Right renal pelvis (tissue), 4 donors: ENCODE measurements at places on chromosomes 13 and 19.

DNA sequence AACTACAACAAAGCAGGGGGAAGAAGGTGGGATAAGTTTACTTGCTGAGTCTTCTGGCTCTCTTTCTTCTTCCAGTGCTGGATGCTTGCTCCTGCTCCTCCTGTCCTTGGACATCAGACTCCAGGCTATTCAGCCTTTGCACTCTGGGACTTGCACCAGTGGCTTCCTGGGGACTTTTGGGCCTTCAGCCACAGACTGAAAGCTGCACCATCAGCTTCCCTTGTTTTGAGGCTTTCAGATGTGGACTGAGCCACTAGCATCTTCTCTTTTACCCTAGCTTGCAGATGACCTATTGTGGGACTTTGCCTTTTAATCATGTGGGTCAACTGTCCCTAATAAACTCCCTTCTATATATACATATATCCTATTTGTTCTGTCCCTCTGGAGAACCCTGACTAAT is 173.0 kb upstream of the UFM1 start:
- no peak for DNase-seq

DNA sequence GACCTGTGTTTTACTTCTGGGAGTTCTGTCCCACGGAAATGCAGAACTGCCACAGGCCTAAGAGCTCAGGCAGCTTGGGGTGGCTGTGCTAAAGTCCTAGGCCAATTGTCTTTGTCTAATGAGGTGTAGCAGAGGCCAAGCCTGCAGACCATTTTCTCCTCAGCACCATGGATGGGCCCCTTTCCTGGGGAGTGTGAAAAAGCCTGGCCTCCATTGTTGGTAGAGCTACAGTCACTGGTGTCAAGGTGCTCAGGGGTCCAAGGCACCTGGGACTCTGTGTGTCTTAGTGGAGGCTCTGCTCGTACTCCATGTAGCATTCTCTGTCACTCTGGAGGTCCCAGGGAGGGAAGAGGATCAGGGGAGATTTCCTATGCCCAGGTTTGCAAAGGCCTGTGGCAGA is 329.6 kb downstream of the SLITRK5 start:
- no peak for DNase-seq

- DNase-seq: no peak
These were observed 482.0 kb downstream of the DIAPH3 start for GRCh38 chr13:59681636-59682311.

DNA sequence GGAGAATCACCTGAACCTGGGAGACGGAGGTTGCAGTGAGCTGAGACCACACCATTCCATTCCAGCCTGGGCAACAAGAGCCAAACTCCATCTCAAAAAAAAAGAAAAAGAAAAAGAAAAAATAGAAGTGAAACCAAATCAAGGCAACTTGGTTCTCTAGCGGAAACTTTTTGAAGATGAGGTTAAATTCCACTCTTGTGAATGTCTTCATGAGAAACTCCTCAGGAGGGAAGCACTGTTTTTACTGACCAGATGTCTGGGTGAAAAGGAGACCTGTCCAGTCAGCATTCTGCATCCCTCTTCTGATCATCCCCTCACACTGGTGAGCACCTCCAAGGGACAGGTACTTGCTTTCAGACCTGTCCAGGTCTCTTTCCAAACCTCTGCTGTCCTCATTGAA is 15.8 kb downstream of the BRD4 start:
- no peak for DNase-seq

DNA sequence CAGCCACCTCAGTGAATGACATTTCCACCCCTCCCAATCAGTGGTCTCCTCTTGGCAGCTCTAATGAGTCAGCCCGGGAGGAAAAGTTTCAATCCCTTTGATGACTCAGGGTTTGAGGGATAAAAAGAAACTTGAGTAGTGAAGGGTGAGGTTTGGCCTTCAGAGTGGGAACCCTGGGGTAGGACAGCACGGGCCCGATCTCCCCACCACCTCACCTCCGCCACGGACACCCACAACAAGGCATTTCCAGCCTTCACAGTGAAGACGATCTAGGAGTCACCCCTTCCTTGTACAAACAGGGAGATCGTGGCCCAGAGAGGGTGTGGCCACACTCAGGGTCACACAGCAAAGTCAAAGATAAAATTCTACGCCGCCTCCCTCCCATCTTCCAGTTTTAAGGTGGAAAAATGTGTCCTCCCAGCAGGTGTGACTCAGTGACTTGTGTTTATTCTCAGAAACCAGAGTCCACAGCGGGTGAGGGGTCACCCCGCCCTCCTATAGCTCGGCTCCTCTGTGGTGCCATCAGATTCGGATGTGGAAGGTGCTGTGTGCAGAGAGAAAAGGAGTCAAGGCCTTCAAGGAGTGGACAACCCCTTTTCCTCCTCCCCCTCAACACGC is 12.3 kb downstream of the CIB3 start:
- no peak for DNase-seq

GRCh38 chr13:30437177-30437576 is 14.9 kb downstream of the UBE2L5 start:
- no peak for DNase-seq

- DNase-seq: no peak
These were observed 8.7 kb downstream of the SYNGR4 start for GRCh38 chr19:48372904-48373303.

DNA sequence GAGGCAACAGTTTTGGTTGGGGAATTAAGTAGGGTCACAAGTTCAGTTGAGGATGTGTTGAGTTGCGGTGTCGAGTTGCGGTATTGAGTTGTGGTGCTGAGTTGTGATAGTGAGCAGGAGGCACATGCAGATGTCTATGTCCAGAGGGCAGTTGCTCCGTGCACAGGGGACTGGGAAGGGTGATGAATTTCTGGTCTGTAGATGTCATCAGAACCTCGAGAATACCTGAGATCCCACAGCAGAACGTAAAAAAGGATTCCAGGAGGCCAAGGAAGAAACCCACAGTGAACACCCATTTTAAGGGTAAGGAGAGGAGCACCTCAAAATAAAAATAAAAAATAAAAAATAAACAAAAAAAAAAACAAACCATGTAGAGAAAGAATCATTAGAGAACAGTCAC is 354.4 kb upstream of the ARGLU1 start:
- DNase-seq: no peak

DNA sequence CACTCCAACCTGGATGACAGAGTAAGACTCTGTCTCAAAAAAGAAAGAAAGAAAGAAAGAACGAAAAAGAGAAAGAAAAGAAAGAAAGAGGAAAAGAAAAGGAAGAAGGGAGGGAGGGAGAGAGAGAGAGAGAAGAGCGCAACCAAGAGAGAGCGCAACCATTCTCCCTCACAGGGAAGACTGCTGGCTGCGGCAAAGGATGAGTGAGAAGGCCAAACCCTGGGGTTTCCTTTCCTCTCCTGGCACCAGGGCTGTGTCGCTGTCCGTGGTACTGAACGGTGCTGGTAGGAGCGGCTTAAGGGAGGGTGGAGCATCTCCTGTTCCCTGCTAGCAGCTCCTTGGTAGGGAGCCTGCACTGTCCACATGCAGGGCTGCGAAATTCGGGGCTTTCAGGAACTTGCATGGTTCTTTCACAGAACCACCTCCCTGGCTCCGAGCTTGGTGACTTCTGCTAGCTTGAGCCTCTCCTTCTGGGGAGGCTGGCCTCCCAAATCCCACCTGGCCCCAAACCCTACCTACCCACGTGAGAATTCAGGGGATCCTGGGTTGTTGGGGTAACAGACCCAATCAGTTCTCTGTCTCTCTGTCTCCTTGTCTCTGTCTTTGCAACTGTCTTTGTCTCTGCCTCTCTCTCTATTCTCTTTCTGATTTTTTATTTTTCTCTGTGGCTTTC is 51.1 kb upstream of the ZNRF4 start:
- DNase-seq: peak; percentile 90

DNA sequence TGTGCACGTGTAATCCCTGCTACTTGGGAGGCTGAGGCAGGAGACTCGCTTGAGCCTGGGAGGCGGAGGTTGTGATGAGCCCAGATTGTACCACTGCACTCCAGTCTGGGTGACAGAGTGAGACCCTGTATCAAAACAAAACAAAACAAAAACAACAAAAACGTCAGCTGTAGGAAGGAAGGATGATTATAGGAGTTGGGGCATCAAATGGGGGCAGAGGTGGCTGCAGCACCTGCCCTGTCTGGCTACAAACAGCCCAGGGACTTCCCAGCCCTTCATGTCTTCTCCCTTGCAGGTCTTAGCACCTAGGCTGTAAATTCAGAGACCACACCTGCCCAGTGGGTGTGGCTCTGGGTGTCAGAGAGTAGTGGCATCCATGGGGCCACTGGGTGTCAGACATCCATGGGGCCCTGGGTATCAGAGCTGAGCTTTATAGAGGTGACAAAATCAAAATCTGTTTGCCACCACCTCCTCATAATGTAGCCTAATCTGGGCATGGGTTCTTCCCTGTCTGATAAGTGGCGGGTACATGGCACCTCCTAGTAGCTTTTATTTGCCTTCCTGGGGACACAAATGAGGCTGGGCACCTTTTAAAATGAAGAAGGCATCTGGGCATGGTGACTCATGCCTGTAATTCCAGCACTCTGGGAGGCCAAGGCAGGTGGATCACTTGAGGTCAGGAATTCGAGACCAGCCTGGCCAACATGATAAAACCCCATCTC is 4.7 kb upstream of the B3GNT3 start:
- no peak for DNase-seq

DNA sequence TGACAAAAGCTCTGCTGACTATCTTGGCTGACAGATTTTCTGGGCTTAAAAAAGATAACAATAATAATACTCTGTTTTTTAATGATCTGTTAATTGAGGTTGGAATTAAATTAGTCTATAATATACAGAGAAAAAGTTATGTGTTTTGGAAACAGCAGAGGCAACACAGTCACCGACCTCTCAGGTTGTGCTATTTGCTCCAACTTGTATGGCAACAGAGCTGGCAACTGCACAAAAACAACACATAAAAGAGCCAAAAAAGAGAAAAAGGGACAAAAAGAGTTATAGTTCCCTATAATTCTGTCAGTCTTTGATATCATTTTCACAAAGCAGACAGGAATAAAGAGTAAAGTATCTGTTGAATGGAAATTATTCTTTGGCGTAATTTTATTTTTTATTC is 102.3 kb upstream of the POSTN start:
- DNase-seq: no peak

GRCh38 chr19:48461982-48462655 is 6.7 kb downstream of the KCNJ14 start:
- DNase-seq: no peak

GRCh38 chr19:10379880-10380312 is 476 bp downstream of the TYK2 start:
- no peak for DNase-seq

GRCh38 chr19:48085904-48086864 is 24.4 kb downstream of the PLA2G4C start:
- no peak for DNase-seq

- no peak for DNase-seq
These were observed 1.7 kb downstream of the MCF2L start for GRCh38 chr13:112970552-112971287.

GRCh38 chr13:40094056-40094455 is 438.6 kb downstream of the COG6 start:
- DNase-seq: no peak

DNA sequence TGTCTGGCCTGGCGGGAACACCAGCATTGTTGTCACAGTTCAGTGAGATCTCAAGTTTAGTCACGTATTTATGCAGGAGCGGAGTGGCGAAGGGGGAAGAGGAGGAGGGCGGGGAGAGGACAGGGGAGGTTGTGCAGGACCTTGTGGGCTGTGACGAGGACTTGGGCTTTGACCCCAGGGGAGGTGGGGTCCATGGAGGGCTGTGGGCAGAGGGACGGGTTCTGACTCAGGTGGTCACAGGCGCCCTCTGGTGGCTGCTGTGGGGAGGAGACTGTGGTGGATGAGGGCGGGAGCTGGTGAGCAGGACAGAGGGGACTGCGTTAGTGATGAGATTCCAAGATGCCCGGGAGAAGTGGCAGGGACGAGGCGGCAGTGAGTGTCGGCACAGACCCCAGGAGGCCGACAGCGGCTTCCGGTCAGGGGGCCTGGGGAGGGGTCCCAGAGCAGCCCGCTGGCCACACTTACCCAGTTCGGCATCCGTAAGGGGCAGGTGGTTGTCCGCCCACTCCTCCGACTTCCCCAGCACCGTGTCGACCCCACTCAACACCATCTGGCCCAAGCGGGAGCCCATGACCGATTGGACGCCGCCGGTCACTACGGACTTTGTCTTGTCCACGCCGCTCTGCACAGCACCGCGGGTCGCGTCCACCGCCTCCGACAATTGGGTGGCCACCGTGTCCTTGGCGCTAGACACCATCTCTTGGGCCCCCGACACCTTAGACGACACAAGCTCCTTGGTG is 15.7 kb downstream of the PLIN3 start:
- peak; percentile 71 for DNase-seq

DNA sequence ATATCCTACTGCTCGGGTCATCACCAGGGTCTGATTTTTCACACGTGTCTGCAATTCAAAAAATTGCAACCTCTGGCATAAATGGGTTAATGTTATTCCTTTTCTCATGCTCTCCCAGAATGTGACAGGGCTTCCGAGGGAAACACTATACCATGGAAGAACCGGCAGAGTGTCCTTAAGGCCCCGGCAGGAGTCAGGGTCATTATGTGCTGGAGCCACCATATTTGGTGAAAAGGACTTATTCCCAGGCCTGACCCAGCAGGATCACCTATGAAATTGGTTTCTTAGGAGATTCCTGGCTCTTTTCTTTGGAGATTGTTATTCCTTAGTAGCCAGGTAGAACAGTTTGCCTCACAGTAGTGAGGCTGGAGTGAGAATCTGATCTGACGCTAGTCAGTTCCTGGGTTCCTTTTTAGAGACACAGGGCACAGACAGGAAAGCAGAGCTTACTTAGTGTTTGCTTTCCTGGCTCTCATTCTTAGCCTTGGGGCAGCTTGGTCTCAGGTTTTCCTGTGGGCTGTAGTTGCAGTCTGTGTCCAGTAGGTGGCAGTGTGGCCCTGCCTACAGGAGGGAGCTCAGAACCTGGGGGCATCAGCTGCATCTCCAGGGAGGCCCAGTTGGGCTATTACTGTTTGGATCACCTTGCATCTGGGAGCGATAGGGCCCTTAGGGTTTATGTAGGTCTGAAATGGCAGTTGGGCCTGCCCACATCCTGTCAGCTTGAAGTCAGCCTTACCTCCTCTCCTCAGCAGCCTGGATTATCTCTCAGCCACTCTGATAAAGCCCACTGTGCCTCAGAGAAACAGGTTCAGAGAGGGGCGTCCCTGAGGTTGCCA is 12.4 kb downstream of the SNRNP70 start:
- no peak for DNase-seq

- no peak for DNase-seq
These were observed 2.8 kb downstream of the MYH14 start for GRCh38 chr19:50206191-50206590.

DNA sequence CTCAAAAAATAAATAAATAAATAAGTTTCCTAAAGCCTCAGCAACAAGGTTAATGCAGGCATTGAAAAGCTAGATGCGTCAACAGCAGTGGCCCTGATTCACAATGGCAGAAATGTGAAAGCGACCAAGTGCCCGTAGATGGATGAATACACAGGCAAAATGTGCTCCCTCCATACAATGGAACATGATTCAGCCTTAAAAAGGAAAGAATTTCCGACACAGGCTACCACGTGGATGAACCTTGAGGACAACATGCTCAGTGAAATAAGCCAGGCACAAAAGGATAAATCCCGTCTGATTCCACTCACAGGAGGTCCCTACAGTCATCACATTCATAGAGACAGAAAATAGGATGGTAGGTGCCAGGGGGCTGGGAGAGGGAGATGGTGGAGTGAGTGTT is 31.7 kb downstream of the INSR start:
- DNase-seq: no peak

GRCh38 chr19:41409288-41409687 is 11.7 kb downstream of the BCKDHA start:
- no peak for DNase-seq

- DNase-seq: no peak
These were observed 329.8 kb upstream of the MIR17HG start for GRCh38 chr13:91017669-91018053.

- DNase-seq: no peak
These were observed 386.0 kb upstream of the ATXN8OS start for GRCh38 chr13:69721631-69722030.
